ENCODE measurements at places on chromosomes 11 and 22.

DNA sequence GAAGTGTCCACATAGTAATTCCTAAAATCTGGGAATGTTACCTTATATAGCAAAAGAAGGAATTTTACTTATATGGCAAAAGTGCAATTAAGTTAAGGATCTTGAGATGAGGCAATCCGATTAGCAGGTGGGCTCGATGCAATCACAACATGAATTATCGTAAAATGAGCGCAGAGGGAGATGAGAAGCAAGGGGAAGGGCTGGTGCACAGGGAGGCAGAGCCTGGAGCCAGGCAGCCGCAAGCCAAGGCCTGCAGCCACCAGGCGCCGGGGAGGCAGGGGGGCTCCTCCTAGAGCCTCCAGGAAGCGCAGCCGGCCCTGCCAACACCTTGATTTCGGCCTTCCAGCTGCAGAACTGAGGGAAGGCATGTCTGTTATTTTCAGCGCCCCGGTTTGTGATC, 85.7 kb downstream of the CELSR1 start:
- DNase-seq: no peak

GRCh38 chr11:27412192-27412691, 49.2 kb upstream of the CCDC34 start:
- DNase-seq: no peak

DNA sequence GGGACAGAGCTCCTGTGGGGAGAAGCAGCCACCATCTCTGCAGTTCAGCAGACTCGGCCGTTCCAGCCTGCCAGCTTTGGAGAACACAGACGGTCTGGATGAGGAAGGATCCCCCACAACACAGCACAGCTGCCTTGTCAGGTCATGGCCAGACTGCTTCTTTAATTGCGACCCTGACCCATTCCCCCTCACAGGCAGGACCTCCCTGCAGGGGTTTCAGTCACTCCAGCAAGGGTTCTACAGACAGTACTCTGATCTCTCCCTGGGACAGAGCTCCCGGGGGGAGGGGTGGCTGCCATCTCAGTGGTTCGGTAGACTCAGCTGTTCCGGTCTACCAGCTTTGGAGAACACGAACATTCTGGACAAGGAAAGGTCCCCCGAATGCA, 173.5 kb downstream of the TTC28 start:
- no peak for DNase-seq

DNA sequence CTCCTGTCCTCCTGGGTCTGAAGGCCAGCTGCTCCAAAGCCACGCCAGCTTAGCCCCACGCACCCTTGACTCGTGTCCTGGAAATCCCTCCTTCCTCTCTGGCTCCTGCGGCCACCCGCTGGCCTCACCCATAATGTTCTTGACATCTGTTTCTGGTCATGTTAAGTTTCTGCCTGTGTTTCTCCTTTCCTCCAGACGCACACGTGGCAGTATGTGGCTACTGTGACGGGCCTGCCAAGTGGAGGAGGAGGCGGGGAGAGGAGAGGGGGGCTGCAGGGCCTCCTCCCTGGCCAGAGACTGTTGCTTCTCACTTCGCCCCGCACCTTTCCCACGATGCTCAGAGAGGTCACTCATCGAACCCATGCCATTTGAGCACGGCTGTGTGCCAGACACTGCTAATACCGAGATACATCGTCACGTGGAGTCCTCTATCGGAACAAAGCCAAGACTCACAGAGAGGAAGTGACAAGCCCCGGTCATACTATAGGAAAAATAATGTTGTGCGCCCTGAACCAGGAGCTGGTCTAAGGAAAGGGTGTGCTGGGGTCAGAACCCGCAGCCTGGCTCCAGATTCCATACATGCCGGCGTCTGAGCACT, 11.5 kb downstream of the C1QTNF6 start:
- DNase-seq: no peak

DNA sequence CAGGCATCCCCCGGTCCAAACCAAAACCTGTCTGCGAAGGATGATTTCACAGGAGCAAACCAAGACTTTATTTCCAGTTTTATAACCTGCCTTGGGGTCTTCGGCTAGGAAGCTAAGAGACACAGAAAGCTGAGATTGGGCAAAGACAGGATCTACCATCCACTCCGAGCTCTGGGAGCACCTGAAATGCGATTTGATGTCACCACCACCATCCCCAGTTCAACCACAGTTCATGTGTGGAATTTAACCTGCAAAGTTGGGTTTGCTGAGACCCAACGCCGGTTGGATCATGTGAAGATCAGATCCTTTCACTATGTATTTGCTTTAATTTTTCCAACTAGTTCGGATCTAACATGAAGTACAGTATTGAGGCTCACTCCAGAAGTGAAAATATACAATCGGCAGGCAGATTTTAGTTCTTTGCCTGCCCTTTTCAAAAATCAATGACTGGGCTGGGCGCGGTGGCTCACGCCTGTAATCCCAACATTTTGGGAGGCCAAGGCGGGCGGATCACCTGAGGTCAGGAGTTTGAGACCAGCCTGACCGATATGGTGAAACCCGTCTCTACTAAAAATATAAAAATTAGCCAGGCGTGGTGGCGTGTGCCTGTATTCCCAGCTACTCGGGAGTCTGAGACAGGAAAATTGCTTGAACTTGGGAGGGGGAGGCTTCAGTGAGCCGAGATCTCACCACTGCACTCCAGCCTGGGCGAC, 1.4 kb upstream of the C11orf24 start:
- no peak for DNase-seq
